NCI-H1694 (cell line): ENCODE measurements at places on chromosomes 4 and X.

DNA sequence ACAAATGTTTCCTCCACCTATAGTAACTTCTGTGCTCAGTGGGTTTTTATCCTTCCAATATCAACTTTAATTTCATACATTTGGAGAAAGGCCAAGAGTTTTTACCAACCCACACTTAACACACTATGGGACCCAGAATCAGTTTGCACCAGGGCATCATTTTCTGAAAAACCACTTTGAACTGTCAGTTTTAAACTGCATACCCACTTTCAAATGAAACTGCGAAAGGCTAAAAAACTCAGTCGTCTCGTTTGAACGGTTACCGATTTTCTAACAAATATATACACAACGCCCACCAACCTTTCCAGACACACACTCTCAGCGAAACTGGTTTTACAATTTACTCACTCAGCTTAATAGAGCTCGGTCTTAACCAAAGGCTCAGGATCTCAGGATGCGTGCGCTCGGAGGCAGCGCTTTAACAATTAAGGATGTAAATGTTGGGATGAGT, 376 bp downstream of the ABCG2 start:
- DNase-seq: no peak

DNA sequence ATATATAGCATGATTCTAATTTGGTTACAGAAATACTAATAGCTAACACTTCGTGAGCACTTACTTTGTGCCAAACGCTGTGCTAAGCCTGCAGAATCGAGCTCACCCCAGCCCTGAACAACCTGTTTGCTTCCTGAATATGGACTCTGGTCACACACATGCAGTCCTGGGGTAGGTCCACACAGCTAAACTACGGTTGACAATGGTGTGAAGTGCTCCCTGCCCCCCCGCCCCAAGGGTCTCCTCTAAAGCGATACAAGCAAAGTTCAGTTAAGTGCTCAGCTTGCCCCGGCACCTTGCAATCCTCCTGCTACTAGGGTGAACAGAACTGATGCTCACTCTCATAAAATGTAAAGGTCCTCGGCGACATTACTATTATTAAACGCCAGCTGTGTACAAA, 879 bp downstream of the FOXP3 start:
- DNase-seq: no peak

GRCh38 chrX:131951166-131951565, 71.9 kb upstream of the STK26 start:
- no peak for DNase-seq

DNA sequence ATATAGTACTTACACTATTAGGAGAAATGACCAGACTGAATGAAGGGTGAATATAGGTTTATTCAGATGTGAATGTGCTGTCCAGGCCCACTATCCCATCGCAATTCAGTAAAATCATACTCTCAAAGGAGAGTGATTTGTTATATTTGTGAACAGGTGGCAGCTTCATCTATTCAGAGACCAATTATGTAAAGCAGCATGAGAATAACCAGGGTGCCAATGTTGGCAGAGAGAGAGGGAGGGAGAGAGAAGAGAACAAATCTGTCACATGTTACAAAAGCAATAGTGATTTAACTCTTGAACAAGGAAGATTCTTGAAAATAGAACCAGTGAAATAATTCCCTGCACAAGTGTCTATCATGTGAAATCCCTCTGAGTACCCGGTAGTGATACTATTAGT, 38.9 kb upstream of the TLL1 start:
- DNase-seq: peak; percentile 50

DNA sequence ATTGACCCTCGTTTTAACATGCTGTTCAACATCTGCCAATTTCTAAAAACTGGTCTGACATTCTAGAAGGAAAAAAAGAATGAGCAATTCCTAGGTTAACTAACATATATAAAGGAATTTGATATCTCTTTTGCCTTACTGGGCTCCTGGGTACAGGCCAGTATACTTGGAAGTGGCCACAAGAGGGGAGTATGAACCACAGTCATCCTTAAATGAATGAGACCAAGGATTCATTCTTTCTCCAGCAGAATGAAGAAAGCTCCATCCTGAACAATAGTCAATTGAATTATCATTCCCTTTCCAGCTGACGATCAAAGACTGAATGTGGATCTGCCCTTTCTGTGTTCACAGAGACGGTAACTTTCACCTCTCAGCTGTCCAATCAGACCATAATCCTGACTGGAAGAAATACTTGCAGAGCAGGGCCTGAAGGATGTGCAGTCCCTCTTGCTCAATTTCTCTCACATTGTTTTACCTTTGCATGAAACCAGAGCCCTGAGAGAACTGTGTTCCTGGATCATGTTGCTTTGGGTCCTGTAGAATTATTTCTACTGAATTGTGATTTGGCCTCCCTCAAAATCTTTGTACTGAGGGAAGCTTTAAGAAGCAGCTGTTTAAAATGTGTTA, 14.8 kb upstream of the SPARCL1 start:
- DNase-seq: no peak

DNA sequence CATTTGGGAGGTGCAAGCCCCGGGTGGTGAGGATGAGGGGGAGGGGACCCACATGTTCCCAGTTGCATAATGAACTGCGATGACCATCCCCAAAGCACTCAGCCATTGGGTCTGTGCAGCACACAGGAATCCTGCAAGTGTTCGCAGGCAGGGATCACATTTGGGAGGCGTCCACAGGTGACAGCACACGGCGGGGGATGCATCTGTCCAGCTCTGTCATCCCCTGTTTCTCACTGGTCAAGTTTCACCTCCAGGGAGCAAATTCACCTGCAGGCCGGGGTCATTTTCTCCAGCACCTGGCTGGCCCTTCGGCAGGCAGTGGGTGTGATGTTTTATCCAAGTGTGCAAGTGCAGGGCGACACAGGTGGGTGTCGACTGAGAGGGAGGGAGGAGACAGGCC, 33.3 kb upstream of the SORCS2 start:
- DNase-seq: no peak

GRCh38 chrX:12970691-12971202, 4.2 kb upstream of the TMSB4X start:
- DNase-seq: no peak

GRCh38 chr4:40195182-40196177, 1.4 kb upstream of the RHOH start:
- no peak for DNase-seq

DNA sequence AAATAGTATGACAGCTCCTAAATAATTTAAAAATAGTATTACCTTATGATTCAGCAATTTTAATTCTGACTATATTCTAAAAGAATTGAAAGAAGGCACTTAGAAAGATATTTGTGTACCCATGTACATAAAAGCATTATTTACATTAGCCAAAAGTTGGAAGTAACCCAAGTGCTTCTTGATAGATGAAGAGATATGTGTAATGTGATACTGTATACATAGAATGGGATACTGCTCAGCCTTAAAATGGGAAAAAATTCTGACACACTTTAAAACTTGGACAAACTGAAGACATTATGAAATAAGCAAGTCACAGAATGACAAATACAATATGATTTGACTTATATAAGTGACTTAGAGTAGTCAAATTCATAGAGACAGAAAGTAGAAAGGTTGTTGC, 112.2 kb downstream of the IDS start:
- DNase-seq: no peak
